ENCODE measurements at places on chromosomes 7 and 10.

GRCh38 chr10:110462166-110463095 lies 35.3 kb upstream of the DUSP5 start:
- DNase-seq, result no peak

DNA sequence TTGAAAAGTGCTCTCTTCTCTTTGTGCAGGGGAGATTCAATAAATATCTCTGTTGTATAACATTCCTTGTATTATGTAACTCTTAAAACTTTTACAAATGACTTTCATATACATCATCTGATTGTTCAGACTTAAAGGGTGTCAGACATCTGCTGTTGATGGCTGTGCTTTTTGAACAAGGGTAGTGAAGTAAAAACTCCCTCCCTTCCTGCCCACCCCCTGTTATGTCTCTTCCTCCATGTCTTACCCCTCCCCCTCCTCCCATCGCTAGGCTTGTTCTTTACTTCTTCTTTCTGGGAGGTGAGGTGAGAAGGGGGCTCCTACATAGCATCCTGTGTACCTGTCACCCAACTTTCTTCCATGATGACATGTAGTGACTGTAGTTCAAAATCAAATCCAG lies 23.4 kb upstream of the ABCB4 start:
- no peak for DNase-seq

- no peak for DNase-seq
Measured at GRCh38 chr7:102973096-102973802, 60.4 kb downstream of the LRRC17 start.

DNA sequence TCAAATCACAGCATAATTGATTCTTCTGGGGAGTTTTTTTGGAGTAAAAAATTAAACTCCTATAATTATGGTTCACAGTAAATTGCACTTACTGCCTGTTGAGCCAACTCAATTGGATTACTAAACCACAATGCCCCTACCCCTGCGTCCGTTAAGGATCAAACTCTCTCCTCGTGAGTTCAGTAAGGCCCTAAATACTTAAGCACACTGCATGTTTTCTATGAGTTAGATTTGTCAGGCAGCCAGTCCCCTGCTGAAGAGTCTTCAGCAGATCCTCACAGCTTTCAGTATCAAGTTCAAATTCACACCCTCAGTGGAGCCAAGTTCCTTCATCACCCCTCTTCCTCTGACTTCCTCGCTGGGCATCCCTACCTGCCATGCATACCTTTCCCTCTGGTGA lies 275.0 kb upstream of the BMPER start:
- DNase-seq, result no peak

DNA sequence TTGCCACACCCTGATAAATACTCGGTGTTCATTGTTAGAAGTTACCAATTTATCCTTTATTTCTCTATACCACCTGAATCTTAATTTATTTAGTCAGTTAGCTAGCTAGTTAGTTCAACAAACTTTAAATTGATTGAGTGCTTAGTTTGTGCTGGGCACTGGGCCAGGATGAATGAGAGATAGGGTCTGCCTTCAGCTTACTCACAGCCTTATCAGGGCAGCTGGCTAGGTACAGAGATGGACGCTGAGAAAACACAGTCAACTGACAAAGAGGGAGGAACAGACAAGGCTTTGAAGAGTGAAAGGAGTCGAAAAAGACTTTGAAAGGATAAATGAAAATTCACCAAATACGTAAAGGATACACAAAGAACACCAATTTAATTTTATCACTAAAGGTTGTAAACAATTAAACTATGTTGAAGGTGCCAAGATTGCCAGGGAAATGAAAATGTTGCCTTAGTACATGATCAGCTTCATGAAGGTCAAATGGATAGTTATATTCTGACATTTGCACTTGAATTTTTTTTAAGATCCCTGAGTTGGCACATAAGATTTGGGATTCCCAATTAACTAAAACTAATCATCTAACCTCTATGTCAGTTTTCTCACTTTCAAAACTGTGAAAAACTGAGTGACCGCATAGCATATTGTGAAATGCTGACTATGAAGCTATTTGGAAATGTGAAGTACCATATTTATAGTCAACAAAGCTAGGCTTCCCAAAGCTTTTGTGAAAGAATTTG lies 2.1 kb downstream of the CAV2 start:
- DNase-seq, result no peak

- DNase-seq, result no peak
Measured at GRCh38 chr7:30041526-30042269, 13.5 kb downstream of the PLEKHA8 start.

GRCh38 chr7:30660331-30661255 lies 21.7 kb downstream of the CRHR2 start:
- DNase-seq, result no peak

DNA sequence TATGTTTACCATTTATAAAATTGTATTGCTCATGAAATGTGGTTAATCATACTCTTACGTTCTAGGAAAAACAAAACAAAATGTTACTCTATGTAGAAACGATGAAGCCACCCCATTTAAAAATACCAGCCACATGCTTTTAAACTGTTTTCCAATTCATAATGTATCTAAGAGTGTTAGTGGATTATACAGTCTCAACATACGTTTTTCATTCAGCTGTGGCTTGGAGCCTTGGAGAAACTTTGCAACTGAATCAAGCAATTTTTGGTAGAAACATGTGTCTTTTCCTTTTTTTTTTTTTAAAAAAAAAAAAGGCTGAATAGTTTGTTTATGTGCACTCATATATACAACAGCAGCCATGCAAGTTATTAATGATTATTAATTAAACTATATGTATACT lies 378.0 kb upstream of the SEMA3D start:
- DNase-seq, result no peak

GRCh38 chr7:98701372-98701771 lies 84.3 kb downstream of the NPTX2 start:
- DNase-seq, result no peak

DNA sequence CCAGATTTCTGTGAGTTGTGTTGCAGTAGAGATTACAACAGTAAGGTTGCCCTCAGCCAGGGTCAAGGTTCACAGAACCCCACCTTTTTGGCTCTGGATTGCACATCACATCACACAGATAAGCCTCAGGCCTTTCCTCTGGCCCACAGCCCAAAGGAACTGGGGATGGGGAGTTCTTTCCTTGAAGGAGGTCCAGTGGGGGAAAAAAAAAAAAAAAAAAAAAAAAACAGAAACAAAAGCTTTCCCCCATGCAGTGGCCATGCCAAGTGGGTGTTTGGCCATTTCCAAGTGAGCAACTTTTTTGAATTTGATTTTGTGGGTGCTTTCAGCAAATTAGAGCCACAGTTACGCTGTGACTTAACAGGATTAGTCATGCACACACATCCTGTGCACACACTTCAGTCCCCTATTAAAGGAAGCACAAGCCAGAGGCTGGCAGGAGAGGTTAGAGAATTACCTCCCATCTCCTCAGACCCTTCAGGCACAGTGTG lies 79.3 kb upstream of the NANOS1 start:
- no peak for DNase-seq

DNA sequence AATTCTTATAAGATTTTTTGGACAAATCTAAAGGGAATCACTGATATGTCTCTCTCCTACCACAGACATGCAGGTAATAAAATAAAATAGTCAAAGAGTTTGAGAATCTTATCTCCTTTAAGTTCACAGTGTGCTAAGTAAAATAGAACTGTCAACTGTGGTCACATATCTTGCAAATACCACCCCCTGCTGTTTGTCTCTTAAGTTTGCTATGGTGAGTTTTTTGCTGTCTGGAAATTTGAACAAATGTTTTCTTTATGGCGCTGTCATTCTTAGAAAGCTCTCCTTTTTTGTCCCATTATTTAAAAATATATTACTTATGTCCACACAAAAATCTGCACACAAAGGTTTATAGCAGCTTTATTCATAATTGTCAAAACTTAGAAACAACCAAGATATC lies 19.6 kb downstream of the GIMAP5 start:
- no peak for DNase-seq

- no peak for DNase-seq
Measured at GRCh38 chr10:74381291-74381853, 230.4 kb downstream of the ADK start.

- DNase-seq, result no peak
Measured at GRCh38 chr7:92131764-92132330, 2.4 kb downstream of the CYP51A1 start.

DNA sequence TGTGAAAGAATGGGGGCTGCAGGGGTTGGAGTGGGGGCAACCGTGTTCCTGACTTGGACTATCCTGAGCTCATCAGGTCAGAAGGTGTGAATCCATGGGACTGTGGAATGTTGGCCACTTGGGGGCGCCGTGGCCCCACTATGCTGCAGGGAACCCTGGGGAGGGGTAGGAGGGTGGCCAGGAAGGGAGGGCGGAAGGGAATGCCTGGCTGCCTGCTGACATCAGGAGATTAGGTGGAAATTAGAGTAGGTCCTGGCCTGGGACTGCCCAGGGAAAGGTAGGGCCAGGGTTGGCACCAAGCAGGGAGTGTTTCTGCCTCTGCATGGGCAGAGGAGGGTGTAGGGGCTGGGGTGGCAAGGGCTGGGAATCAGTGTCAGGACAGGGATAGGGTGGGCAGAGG lies 65.8 kb upstream of the PRSS58 start:
- DNase-seq, result peak; percentile 76

GRCh38 chr10:31194986-31195385 lies 124.0 kb upstream of the ZEB1 start:
- no peak for DNase-seq

- no peak for DNase-seq
Measured at GRCh38 chr10:3980660-3981059, 195.7 kb upstream of the KLF6 start.

- DNase-seq, result no peak
Measured at GRCh38 chr10:29542723-29543122, 92.0 kb downstream of the SVIL start.

DNA sequence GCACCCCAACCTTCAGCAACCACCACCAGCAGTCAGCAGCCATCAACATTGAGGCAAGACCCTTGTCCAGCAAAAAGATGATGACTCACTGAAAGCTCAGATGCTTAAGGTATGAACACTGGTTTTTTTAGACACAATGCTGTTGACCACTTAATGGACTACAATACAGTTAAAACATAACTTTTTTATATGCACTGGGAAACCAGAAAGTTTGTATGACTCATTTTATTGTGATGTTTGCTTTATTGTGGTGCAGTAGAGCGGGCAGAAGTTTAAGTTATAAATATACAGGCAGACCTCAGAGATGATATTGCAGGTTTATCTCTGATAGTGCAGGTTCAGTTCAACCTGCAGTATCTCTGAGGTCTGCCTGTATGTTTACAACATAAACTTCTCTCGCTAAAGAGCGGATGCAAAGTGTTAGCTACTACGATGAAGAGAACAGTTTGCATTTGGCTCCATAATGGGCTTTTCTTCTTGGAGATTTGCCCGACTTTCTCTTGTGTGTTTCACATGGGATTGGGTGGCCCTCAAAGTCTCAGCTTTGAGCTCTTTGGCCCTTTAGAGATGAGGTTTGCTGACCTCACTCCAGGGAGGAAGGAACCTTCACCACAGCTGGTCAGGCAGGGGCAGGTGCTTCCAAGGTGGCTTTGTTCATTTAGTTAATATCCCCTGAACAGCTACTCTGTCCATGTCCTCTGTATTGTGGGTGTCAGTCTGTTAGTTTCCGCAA lies 84.4 kb upstream of the SHH start:
- no peak for DNase-seq

DNA sequence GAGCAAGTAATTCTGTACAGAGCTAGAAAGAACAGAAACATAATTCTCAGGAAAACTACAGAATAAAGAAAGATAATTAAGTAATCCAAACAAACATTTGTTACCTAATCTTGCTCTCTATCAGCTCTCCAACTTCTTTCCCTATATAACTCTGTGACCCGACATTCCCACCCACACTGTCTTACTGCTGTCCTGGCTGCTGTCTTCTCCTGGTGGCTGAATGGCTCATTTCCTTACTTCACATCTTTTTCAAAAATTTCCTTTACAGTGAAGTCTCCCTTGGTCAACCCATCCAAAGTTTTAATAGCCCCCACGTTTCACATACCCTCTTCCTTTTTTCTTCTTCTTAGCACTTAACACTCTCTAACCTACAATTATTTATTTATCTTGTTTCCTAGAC lies 64.0 kb downstream of the HYCC1 start:
- no peak for DNase-seq

- DNase-seq, result no peak
Measured at GRCh38 chr10:132407243-132407746, 10.3 kb downstream of the PWWP2B start.

DNA sequence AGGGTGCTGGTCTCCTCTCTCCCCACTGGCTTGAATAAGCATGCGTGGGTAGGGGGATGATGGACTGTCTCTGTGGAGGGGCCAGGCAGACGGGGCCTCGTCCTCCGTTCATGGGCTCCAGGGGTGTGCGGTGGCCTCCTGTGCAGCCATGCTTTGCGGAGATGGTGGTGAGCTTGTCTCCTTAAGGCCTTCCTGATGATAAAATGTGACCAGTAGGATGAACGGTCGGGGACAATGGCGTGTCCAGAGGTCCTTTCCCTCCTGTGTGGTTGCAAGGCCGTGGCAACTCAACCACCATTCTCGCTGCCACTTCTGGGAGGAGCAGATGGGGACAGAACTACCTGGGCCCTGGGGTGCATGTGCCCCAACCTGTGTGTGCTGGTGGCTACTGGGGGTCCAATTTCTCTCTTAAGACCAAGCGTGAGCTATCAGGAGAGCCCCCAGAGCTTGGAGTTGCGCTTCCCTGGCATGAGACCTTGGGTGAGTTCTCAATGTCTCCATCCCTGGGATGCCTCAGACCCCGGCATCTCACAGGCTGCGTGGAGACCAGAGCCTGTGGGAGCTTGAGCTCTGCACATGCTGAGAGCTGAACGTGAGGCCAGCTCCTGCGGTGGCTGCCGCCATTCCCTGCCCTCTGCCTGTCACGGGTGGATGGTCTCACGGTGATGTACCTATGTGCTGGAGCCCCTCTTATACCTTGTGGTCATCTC lies 112.2 kb downstream of the INPP5A start:
- DNase-seq, result no peak

DNA sequence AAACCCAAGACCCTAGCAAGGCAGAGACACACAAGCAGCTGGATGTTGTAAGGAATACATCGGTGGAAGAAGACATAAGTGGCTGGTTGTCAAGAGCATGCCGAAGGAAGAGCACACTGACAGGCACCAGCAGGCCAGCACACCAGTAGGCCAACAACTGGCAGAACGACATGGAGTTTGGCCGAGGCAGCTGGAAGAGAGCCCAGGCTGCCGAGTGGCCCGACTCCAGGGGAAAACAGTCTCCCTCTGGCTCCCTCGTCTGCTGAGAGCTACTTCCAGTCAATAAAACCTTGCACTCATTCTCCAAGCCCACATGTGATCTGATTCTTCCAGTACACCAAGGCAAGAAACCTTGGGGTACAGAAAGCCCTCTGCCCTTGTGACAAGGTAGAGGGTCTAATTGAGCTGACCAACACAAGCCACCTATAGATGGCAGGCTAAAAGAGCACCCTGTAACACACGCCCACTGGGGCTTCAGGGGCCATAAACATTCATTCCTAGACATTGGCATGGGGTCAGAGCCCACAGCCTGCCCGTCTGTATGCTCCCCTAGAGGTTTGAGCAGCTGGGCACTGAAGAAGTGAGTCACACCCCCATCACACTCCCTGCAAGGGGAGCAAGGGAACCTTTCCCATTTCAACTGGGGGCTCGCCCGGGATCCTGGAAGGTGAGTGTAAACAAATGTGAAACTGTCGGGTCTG lies 14.7 kb upstream of the TNS3 start:
- DNase-seq, result no peak
